ENCODE measurements at places on chromosomes 6 and 20.
A peak's percentile ranks its signal among the peaks of the same experiment; 100 is the strongest.

DNA sequence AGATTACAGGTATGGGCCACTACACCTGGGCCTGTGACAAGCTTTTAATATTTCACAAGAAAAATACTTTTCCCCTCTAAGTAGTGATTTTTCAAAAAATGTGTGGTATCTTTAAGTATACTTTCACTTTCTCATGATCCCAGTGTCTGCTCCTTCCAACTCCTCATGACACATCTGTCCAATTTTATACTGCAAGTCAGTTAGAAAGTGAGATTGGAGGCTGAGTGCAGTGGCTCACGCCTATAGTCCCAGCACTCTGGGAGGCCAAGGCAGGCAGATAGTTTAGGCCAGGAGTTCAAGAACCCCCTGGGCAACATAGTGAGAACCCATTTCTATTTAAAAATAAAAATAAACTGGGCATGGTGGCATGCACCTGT is 20.2 kb downstream of the PIM1 start:
- DNase-seq = peak; percentile 54

DNA sequence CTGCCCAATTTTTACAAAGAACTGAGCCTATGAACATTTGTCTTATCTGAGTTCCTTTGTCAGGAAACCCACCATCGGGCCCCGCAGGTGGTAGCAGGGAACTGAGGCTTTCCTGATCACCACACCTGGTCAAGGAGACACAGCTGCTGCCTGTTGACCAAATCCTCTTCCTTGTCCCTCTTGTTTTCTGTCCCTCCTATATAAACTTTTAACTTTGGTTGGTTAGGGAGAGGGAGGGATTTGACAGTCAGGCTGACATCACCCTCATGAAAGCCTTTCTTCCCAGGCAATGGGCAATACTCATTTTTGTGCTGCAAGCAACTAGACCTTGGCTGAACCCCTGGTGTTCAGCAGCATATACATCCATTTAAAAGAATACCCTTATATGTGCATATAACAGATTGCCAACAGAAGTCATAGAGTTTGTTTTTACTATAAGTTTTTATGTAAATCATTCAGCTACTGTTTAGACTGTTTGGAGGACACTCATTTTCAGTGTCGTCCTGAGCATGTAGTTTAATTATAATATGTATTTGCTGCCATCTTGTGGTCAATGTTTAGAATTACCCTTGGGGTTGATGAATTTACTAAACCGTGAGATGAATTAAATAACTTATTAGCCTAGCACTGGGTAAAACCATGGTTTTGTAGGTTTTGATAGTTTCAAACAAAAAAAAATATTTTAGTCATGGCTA is 17.0 kb downstream of the CRISP1 start:
- peak; percentile 68 for DNase-seq

DNA sequence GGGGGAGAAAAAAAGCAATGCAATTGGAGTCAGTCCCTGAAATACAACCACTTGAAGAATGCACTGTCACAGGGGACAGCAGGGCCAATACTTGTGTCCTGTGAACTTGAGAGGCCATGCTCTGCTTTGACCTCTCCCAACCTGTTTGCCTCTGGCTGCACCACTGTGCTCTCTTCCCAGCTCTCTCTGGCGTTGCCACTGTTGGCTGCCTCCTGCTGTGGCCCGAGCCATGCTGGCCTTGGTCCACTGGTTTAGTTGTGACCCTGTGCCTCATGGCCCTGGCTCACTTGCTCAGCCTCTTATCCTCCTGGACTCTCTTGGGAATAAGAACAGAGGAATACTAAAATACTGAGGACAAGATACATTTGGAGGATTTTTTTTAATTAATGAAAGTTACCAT is 14.5 kb upstream of the FBXO30 start:
- DNase-seq = no peak

- no peak for DNase-seq
Measured at GRCh38 chr6:10093282-10093681, 321.6 kb downstream of the TFAP2A start.

GRCh38 chr20:10288421-10288820 is 69.8 kb downstream of the SNAP25 start:
- DNase-seq = no peak

DNA sequence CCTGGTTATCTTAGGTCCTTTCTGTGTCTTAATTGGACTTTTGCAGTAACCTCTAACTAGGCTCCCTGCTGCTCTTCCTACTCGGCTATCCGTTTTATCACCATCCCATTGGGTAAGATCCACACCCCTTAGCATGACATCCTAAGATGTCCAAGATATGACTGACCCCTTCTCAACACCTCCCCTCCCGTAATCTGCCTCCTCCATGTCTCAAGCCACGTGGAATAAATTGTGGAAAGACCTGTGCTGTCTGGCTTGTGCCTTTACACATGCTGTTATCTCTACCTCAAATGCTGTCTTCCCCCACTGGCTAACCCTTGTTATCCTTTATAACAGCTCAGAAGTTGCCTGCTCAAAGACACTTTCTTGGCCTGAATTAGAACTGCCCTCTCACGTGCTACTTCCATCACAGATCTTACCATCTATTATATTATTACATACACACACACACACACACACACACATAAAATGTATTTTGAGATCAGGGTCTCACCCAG is 26.5 kb downstream of the EIF2S2 start:
- no peak for DNase-seq

DNA sequence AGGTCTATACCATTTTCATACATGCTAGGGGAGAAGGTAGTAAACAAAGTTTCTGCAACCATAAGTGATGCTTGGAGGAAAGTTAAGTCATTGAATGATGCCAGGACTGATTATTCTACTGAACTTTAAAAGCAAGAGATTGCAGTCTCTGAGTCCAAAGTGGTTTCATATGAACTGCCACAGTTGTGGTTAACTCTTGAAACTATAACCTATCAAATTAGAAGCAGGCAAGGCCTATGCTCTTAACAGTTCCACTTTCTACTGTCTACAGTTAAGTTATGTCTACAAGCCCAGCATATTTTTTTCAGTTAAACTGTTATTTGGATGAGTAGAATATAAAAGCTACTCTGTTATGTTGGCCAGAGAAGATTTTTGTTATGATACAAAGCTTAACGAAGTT is 326.5 kb upstream of the RUNX2 start:
- DNase-seq = no peak

- DNase-seq = no peak
Measured at GRCh38 chr6:13280254-13280653, 48.1 kb downstream of the TBC1D7 start.

DNA sequence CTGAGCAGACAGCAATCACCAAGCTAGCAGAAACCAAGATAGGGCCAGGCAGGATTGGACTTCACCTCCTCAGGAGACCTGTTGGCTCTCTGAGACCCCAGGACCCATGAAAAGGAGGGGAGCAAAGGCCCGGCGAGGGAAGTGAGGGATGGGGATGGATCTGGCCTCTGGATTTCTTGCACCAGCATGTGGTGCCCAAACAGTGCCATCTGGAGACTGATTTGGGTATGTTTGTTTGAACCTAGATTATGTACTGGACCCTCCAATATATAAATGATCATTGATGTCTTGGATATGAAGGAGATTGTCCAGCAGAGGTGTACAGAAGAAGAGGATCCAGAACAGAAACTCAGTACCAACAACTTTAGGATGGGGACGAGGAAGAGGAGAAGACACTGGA is 83.4 kb upstream of the LY86 start:
- DNase-seq = no peak

DNA sequence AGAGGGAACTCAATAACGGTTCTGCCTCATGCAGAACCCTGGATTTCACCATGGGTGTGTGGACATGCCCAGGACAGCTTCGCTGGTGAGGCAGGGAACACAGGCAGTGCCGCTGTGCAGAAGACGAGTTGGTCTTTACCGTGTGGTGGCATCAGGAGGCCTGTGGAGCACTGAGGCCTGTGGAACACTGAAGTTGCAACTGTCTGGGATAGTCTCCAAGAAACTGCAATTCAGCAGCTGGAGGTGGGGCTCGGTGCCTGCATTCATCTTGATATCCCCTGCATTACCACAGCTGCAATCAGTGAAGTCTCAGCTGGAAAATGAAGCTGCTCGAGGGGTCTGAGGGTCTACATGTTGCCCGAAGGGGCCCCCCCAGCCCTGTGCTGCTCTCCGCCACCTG is 202.4 kb upstream of the CDH4 start:
- DNase-seq = no peak

DNA sequence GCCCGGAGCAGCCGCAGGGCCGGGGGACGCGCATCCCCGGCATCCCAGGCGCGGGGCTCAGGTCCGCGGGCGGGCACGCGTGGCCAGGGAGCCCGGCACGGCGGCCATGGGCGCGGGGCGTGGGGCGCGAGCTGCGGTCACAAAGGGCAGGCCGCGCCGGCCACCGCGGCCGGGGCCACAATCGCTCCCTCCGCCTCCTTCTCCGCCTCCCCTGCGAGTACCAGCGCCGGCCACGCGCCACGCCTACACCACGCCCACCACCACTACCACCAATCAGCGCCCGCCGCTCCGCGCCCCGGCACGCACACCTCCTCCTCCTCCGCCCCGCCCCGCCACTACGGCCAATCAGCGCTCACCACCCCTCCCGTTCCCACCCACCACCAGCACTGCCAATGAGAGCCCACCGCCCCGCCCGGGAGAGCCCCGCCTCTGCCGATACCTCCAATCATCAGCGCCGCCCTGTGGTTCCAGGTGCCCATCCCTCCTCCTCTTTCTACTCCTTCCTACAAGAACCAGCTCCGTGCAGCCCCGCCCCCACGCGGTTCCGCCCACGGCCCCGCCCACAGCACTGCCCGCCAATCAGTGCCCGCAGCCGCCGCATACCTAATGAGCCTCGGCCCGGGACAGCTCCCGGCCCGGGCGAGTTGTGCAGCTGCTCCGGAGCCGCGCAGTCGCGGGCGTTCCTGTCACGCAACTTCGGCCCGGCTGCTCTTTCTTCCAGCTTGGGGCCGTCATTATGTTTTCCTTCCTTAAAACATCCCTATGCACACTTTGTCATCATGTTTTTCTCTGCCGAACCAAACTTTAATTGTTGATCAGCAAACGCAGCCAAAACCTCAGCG is at the start of gene RPS6KA2:
Gene RPS6KA2 (minus strand): TSS at position 219 of the 842 bp plus-strand sequence. CDS start 232 bp downstream, outside the sequence.
- DNase-seq = peak; percentile 99

Data from kidney tubule cell (primary cell).